D721Med (cell line): ENCODE measurements at places on chromosomes 7 and 10.

DNA sequence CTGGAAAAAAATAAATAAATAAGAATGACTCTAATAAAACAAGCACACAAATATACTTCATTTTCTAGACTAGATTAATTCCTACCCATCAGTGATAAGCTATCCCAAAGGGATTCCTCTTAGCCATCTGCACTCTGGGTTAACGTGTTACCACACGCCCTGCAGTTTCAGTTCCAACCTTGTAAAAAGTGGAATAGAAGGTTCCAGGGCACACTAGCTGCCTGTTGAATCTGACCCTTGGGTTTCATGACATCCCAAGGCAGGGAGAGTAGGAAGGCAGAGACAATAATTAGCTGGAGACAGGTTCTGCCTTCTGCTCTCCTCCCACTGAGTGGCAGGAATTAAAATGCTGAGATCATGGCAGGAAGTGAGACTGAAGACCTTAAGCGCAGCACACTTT lies 33.5 kb downstream of the SLC37A3 start:
- DNase-seq = no peak

GRCh38 chr7:132776048-132776620 lies 199.9 kb upstream of the PLXNA4 start:
- no peak for DNase-seq

DNA sequence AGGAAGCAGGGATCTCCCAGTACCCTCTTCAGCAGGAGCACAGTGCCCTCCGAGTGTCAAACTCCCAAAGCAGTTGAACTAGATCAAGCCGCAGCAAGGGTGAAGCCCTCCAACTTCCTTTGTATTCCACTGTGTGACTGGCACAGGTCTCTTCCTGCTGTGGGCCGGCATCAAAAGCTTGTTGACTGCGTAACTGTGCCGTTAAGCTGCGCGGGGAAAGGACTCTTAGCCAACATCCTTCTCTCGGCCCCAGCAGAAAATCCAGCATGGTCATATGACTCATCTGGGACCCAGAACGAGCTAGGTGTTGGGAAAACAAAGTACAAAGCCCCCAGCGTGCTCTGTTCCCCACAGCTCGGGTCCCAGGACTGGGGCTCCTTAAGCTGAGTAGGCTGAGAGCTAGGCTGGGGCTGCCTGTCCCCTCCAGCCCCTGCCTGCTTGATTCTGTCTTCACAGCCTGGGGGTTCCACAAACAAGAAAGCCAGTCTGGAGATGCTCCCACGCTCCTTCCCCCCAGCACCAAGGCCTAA lies 52.2 kb downstream of the COL17A1 start:
- DNase-seq = no peak

GRCh38 chr10:13712476-13712836 lies 125.7 kb downstream of the PRPF18 start:
- no peak for DNase-seq

DNA sequence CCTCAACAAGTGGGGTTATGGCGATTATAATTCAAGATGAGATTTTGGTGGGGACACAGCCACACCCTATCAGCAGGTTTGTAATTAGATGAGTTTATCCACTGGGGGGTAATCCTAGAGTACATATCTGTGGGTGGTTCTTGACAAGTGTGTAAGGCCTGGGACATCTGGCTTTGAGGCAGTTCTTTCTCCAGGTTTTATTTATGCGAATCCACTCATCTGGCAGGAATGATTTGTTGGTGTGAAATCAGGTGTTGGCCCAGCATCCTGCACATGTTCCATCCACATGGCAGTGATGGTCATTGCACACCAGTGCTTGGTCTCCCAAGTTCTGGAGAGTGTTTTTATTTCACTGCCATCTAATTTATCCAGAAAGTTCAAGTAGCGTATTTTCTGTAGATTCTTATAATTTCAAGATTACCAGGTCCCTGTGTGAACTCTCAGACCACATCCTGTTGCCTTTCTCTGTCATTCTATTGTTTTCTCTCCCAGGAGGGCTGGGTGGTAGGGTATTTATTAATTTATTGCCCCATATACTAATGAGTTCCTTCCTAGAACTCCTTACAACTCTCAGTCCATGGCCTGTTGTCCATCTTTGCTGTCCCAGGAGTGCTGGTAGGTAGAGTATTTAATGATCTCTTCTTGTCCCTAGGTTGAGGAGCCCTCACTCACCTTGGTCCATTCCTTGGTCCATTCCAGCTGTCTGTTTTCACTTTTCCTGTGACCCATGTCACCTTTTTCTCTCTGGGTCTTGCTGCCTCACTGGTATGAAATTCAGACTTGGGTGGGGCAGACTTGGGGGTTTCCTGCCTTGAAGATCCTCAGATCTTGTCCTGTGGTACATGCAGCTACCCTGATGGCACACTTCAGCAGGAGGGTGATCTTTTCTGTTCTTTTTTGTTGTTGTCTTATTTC lies 10.4 kb downstream of the RALA start:
- no peak for DNase-seq

DNA sequence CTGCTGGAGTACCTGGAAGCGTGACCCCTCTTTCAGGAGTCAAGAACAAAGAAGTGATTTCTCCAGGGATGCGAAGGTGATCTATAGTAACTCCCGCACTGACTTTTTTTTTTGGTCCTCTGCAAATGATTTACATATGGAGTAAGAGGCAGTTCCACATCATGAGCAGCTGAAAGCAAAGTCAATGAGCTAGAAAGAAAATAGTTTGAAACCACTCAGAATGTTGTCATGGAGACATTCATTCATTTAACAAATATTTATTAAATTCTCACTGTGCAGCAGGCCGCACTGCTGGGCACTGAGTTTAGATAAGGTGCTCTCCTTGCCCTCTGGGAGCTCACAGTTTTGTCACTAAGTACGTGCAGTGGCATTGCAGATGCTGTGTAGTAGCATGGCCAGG lies 206.7 kb downstream of the CAMK1D start:
- no peak for DNase-seq

DNA sequence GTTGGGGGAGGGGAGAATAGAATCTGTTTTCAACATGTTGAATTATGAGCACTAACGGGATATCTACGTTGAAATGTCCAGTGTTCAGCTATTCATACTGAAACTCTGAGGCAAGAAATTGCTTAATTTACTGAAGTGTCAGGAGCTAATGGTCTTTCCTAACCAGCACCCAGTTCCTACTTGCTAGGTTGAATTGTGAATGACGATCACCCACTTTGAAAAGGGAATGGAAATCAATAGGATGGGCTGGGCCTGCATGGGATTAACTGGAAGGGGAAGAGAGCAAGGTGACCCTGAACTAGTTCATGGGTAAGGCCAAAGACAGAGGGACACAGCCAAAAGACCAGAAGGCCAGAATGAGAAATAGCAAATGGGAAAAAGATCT lies 51.3 kb downstream of the HIPK2 start:
- no peak for DNase-seq

- no peak for DNase-seq
Measured at GRCh38 chr10:110844617-110844881, 27.2 kb upstream of the PDCD4 start.

GRCh38 chr7:128042012-128042411 lies 10.8 kb upstream of the LRRC4 start:
- no peak for DNase-seq

- no peak for DNase-seq
Measured at GRCh38 chr7:122260336-122260735, 44.2 kb downstream of the FEZF1 start.

DNA sequence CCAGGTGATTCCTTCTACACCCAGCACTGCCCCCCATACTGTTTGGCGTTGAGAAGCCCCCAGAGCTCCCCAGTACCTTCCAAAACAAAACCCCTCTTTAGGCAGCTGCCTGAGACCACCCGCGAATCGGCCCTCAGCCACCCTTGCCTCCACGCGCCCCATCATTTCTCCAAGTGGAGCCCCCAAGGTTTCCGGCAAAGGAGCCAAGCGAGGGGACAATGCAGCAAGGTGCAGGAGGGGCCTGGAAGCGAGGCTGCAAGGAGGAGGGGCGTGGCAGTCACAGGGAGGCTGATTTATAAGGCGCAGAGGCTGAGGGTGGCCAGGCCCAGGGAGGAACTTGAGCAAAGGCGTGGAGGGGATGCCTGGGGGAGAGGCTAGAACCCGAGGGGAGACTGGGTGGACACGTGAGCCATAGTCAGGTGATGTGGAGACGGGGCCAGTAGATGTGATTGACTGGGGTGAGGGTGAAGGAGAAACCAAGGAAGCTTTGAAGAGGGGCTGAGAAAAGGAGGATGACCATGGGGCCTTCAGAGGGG lies 16.2 kb downstream of the SLC29A3 start:
- DNase-seq = no peak

- DNase-seq = no peak
Measured at GRCh38 chr10:130871406-130871805, 440.1 kb downstream of the TCERG1L start.

- DNase-seq = no peak
Measured at GRCh38 chr10:128178302-128178958, 52.2 kb upstream of the MKI67 start.

- DNase-seq = no peak
Measured at GRCh38 chr7:30165590-30165989, 30.8 kb downstream of the MTURN start.

- DNase-seq = no peak
Measured at GRCh38 chr7:143023047-143023446, 3.9 kb downstream of the OR9A2 start.

- no peak for DNase-seq
Measured at GRCh38 chr10:26855186-26855585, 5.6 kb downstream of the ABI1 start.

DNA sequence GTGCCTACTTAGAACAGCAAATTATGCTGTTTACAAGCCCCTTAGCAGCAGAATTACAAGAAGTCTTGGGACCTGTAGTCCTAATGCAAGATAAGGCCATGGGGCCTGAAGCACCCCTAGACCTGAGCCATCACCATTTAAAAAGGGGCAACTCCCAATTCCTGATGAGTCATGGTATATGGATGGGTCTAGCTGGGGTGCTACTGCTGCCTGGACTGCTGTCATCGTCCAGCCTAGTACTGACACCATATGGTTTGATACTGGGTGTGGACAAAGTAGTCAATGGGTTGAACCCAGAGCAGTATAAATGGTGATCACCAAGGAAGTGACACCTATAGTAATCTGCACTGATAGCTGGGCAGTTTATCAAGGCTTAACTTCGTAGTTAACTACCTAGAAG lies 450.0 kb downstream of the IPMK start:
- no peak for DNase-seq

- DNase-seq = no peak
Measured at GRCh38 chr7:99209781-99210180, 1.9 kb upstream of the KPNA7 start.

DNA sequence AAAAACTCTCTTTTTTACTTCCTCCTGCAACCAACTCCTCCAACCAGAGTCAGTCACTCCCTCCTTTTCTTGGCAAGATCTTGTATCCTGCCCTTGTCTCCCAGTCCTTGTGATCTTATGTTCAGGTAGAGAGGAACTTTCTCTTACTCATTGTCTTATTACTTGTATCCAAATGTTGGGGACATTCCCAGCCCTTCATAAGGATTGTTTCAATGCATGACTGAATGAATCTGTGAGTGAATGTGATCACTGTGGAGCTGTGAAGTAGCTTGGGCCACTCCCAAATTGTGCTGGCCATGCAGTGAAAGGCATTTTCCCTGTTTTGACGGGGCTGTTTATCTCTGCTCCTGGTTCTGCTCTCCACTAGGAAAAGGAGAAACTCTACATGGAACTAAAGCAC lies 93.7 kb downstream of the CFAP58 start:
- DNase-seq = no peak

- no peak for DNase-seq
Measured at GRCh38 chr7:144738708-144739314, 97.0 kb downstream of the TPK1 start.

DNA sequence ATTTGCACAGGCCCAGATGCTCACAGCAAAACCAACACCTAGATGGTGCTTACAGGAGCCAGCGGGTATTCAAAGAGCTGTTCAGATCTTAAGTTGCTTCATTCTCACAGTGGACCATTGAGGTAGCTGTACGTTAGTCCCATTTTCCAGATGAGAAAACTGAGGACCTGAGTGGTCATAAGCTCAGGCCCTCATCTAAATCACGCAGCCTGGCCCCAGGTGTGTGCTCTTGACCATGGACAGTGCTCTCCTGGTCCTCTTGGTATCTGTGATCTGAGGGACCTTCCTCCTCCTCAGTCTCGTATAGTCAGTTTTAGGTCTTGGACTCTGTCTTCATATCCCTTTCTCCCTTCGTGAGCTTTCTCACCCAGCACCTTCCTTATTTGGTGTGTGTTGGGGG lies 43.7 kb downstream of the HTRA1 start:
- no peak for DNase-seq

DNA sequence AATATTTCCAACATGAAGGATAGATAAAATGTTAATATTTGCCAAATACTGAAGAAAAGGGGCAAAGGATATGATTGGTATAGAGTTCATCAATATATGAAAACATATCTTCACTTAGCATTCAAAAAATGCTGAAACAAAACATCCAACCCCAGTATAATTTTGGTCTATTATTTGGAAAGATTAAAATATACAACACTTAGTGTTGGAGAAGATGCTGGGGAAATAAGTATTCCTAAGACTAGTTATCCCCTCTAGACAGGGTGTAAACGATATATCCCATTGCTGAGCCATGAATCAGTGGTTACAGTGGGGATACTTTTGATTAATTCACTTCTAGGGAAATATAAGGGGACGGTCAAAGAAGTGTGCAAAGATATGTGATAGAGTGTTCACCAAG lies 187.3 kb upstream of the IMMP2L start:
- DNase-seq = no peak

DNA sequence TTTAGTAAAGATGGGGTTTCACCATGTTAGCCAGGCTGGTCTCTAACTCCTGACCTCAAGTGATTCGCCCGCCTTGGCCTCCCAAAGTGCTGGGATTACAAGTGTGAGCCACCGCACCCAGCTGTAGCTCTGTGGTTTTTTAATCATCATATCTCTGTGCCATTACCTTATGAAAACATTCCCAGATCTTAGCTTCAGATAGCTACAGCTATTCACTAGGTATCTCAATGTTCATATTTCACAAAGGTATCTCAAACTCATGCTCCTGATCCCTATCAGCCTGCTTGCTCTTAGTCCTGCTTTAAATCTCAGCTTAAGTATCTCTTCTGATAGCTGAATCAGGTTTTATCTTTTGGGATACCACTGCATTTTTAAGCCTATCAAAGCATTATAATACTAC lies 74.8 kb downstream of the CDK13 start:
- no peak for DNase-seq

GRCh38 chr10:97961945-97962344 lies 68.5 kb downstream of the CRTAC1 start:
- DNase-seq = no peak

- DNase-seq = no peak
Measured at GRCh38 chr7:822692-823276, 9.5 kb upstream of the SUN1 start.
